ENCODE measurements at places on chromosomes 5 and 9. TPM values are rescaled to one million over a fixed set of nuclear protein-coding genes. Genes with fewer than 3 reads are reported as not detected.

- no peak for DNase-seq
Observed at GRCh38 chr5:103827976-103828375, 265.4 kb upstream of the NUDT12 start.

ALDH7A1 gene
- 15.2 TPM for total RNA-seq

DNA sequence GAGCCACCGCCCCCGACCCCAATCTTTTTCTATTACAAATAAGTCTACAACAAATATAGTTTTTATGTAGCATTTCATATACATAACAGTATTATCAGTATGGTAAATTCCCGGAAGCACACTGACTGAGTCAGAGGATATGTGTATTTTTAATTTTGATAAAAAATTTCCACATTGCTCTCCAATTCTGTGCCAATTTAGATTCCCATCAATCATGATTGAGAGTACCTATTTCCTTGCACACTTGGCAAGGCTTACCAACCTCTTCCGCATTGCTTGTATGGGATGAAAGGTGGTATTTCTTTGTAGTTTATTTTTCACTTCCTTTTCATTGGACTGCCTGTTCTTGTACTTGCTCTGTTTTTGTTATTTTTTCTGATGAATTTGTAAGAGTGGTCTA, 204.6 kb downstream of the RFX3 start:
- no peak for DNase-seq

GRCh38 chr5:65775476-65775875, 53.5 kb downstream of the NLN start:
- no peak for DNase-seq

DNA sequence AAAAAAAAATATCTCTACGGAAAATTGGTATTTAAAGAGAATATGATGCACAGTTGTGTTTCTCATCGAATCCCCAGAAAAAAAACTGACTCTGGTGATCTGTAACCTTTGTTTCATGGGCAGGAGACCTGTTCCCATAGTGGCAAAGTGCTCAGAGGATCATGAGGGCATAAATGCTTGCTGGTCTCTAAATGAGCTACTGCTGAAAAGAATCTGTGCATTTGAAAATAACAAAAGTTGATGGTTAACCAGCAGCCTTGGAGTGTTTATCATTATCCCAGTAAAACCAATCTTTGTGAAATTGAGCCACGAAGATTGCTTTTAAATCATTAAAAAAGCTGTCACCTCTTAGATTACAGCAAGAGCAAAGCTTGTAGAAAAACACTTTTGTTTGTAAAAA, 775.4 kb downstream of the MTRR start:
- DNase-seq, result no peak

- no peak for DNase-seq
Observed at GRCh38 chr5:157610990-157611389, 35.4 kb upstream of the ADAM19 start.

Measured in HT-29 (cell line).